ENCODE measurements at places on chromosomes 4 and X.

DNA sequence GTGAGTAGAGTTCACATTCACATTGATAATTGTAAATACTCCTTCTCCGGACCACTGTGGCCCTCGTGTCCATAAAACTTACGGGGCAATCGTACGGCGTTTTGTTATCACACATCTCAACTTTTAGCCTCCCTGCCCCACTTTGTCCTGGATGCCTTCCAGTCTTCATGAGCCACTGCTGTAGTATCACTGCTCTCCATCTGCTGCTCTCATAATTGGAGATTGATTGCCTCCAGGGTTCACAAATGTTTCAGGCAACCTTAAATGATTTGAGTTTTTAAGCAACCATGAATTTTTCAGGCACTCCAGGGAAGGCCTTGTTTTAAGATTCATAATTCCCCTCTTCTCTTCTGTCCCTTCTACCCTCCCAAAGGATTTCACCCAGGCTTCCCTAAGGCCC lies 28.4 kb downstream of the ALPK1 start:
- no peak for DNase-seq

GRCh38 chr4:109436504-109436903 lies 2.9 kb downstream of the SEC24B start:
- DNase-seq: no peak

DNA sequence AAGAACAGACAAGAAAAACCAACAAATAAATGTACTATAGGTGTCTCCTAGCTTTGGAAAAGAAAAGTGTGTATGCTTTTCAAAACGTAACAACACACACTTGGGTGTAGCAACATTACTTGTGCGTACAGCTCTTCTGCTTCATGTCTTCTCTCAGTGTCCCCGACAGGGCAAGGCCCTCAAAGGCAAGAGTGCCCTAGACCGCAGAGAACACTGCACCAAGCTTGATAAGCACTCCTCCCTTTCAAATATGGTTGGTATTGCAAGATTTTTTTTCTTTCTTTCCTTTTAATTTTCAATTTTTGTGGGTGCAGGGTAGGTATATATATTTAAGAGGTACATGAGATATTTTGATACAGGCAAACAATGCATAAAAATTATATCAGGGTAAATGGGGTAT lies 106.8 kb downstream of the EIF4E start:
- no peak for DNase-seq

DNA sequence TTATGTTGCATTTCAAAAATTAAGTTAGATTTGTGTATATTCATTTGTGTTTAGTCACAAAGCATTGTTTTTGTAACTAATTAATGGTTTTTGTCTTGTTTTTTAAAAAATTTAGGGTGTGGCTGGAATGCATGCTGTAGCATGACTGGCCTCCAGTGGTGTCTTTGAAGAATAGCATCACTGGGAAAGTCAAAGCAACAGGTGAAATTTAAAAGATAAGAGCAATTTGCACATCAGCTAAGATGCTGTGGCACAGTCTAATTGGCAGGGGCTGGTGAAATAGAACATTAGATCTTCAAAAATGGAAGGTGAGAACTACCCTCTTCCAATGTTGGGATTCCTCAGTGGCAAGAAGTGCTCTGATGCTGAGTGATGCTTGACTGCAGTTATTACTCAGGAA lies 45.3 kb downstream of the ANK2 start:
- peak; percentile 21 for DNase-seq

DNA sequence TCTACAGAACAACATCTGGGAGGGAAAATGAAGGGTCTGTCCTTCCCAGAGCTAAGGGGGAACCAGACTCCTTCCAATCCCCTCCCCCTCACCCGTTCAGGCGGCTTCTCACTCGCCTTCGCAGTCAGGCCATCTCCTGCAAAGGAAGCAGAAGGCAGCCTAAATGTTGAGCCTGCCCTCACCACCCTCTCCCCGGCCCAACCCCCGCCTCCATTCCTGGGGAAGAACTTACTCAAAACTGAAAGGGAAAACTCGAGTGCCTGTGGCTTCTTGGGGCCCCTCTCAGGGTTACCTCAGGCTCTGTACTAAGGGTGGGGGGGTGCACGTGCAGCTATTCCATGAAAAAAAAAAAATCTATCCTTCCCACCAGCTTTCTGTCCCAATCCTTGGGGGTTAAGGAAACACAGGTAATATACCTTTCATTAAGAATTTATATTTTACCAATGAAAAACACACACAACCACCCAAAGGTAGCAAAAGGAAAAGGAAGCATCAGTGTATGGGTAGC lies 2.4 kb downstream of the ZMYM3 start:
- no peak for DNase-seq

GRCh38 chr4:90126805-90127204 lies 389 bp upstream of the CCSER1 start:
- no peak for DNase-seq

GRCh38 chrX:119041175-119041574 lies 31.6 kb upstream of the CT47C1 start:
- no peak for DNase-seq

DNA sequence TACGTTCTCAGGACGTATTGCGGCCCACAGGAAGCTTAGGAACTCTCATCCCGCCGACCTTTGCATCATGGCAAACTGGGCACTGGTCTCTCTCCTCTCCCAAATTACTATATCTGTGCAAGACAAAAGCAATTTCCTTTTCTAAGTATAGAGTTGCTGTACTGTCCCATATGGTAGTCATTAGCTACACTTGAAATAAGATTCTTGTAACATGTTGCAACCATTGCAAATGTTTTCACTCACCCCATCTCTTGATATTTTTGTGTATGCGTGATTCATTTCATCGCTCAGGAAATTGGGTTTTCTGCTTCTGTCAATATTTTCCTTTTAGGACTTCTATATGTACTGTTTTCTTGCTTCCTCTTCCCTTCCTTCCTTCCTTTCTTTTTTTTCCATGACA lies 15.7 kb downstream of the ARMCX6 start:
- no peak for DNase-seq

GRCh38 chr4:98406819-98407218 lies 145.6 kb downstream of the RAP1GDS1 start:
- DNase-seq: no peak

- DNase-seq: peak; percentile 19
These were observed 113.7 kb downstream of the USP46 start for GRCh38 chr4:52545099-52546069.

GRCh38 chr4:126947536-126947935 lies 685.2 kb upstream of the INTU start:
- no peak for DNase-seq

GRCh38 chr4:165784672-165785071 lies 88.4 kb upstream of the TLL1 start:
- DNase-seq: no peak

- no peak for DNase-seq
These were observed 83.8 kb downstream of the SEL1L3 start for GRCh38 chr4:25779021-25779420.

GRCh38 chr4:85745939-85746338 lies 271.0 kb downstream of the ARHGAP24 start:
- DNase-seq: no peak

DNA sequence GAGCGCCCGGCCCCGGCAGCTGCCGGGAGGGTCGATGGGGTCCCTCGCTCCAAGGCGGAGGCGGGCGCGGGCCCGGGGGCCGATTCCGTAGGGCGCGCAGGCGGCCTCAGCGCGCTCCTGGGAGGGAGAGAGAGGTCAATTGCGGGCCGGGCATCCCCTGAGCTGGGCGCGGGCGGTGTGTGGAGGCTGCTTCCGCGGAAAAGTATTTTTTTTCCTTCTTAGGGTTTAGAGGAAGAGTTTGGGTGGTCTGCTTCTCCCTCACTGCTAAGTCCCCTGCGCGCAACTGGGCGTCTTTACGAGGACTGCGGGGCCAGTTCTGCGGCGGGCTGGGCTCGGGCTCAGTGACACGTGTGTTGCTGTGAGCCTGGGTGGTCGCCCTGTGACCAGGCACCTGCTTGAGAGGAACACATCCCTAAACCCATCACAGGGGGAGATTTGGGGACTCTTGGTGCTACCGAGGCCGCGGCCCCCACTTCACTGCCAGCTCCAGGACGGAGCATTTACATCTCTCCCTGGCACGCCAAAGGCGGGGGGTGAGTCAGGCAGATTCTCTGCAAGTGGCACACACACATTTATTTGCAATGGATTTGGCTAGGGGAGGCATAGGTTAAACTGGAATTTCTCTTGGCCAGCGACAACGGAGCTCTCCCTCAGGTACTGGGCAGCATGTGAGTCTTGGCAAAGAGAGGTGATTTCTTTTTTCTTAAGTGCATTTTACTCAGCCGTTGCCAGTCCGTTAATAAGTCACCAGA lies 151.2 kb upstream of the SLC4A4 start:
- DNase-seq: peak; percentile 51

- no peak for DNase-seq
These were observed 772 bp upstream of the FBXW7 start for GRCh38 chr4:152536545-152537182.

- no peak for DNase-seq
These were observed 130.3 kb upstream of the ARSJ start for GRCh38 chr4:114109776-114110175.

DNA sequence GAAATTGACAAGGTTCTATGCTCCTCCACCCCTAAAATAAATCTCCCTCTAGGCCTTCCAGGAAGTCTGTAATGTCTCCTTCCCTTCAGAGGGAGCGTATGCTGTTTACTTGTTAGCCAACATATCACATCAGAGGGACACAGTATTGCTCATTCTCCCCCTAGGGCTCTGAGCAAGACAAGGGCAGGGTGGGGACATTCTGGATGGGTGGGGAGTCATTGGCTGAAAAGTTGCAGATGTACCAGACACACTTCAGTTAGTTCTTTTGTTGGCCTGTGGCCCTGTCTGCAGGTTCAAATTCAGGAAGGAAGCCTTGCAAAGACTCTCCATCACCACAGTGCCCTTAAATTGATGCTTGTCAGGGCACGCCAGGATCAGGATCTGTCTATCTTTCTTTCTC lies 106.3 kb upstream of the TEX13D start:
- DNase-seq: no peak

DNA sequence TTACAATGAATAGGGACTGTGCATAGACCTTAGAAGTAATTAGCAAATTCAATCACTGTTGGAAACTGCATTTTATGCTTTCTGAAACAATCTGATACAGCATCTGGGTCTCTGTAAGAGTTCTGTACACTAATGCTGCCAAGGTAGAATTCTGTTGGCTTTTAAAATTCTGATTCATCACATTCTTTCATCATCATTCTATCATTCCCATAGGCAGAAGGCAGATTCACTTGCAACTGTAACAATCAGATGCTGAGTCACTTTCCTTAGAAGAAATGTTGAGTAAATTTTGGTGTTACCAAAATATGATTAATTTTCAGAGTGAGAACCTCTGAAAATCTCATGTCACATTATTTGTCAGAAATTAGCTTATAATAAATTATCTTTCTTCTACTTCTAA lies 267.2 kb downstream of the MAPK10 start:
- DNase-seq: no peak

GRCh38 chr4:17765514-17766286 lies 15.7 kb downstream of the FAM184B start:
- DNase-seq: no peak

- DNase-seq: no peak
These were observed 306.5 kb upstream of the KLF3 start for GRCh38 chr4:38357546-38357945.

DNA sequence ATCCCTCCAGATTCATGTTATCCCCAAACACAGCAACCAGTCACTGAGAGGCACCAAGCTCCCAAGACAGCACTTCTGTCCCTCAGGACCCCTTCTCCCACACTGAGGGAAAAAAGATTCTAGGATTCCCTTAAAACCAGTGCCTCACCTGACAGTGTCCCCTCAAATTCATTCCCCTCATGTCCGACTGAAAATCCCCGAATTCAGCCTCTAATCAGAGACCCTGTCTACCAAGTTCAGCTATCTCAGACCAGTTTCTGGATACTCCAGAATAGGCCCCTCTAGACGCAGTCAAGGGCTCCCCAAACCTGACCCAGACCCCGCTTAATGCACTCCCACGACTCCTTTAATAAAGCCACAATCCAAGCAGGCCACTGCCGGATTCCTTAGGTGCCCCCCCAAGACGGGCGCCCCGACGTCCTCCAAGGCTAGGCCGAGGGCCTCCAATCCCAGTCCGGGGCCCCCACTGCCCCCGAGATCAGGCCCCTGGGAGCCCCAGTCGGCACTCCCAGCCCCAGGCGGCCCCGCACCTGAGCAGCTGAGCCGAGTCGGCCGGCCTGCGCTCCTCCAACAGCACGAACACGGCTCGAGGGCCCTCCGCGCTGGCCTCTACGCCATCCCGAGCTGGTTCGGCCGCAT lies 457 bp downstream of the TFE3 start:
- no peak for DNase-seq

DNA sequence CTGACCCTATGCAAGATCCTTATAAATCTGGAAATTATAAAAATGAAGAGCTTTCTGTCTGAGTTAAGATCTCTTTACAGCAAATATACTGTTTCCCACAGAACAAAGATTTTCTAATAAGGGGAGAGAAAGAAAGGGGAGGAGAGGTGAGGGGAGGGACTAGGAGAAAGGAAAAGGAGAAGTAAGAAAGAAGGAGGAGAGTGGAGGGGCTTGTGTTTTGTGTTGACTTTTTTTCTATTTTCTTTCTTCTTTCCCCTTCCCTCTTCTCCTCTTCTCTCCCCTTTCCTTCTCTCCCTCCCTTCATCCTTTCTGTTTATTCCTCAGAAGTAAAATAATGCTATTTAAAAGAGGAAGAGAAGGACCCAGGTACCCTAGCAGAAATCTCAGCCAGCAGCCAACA lies 6.2 kb downstream of the CXCL6 start:
- no peak for DNase-seq

GRCh38 chr4:2059726-2060602 lies 837 bp downstream of the NAT8L start:
- no peak for DNase-seq

DNA sequence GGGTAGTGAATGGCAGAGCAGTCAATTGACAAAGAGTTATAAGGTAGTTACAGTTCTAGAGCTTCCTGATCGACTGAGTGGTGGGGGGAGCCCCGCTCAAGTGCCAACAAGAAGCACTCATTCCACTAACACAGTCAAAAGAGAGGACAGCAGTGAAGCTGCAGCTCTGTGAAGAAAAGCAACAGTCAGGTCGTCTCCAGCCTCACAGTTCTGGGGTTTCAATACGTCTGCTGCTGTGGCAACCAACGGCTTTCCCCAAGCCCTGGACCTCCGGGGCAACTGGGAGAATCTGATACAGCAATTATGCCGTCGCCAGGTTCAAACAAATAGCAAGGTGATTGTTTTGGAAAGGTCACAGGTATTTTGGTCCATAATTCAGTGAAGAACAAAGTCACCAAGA lies 30.8 kb downstream of the GPM6B start:
- no peak for DNase-seq

GRCh38 chrX:118864063-118864635 lies 40.5 kb downstream of the ZCCHC12 start:
- DNase-seq: no peak

GRCh38 chrX:111410590-111411078 lies 1.4 kb downstream of the DCX start:
- DNase-seq: no peak

Measured in NCI-H510A treated with DMSO at 0.1 percent for 48 hours (cell line).